AG08396 (cell line): ENCODE measurements at places on chromosomes 12 and 14.

DNA sequence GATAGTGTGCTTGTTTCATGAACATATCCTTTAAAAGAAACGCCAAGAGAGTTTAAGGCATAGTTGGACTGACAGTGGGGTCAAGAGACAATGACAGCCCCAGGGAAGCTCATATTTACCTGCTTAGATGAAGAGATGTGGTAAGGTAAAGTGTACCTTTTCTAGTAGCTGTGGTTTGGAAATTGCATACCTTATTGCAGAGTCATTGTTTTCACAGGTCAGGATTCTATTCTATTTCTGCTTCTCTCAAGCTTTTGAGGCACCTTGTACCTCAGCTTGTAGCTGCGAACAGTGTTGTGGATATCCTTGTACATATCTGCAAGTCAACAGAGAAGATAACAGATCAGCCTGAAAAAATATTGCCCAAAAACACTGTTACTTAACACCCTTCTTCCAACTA lies 47.7 kb downstream of the ATP6V1D start:
- no peak for DNase-seq

- no peak for DNase-seq
These were observed 6.7 kb downstream of the SMUG1 start for GRCh38 chr12:54182086-54182485.

- no peak for DNase-seq
These were observed 190.2 kb upstream of the BTG1 start for GRCh38 chr12:92335831-92336230.

- no peak for DNase-seq
These were observed 1284.8 kb downstream of the TMEM121 start for GRCh38 chr14:106811162-106811561.

DNA sequence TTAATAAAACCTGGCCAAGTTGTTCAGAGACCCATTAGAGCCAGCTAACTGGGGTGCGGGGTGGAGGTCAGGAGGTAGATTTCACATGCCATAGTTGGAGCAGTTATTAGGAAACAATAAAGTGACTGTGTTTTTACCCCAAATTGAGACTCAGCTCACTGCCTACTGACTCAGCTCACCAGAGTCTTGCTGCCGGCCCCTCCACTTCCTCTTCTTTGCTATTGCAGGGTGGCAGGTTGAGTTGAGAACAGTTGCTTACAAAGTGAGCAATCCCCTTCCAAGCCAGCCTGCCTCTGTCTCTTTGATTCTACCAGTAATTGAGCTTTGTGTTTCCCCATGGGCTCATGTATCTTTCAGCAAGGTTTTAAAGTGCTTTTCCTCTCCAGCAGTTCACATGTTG lies 12.9 kb downstream of the ST8SIA1 start:
- no peak for DNase-seq

DNA sequence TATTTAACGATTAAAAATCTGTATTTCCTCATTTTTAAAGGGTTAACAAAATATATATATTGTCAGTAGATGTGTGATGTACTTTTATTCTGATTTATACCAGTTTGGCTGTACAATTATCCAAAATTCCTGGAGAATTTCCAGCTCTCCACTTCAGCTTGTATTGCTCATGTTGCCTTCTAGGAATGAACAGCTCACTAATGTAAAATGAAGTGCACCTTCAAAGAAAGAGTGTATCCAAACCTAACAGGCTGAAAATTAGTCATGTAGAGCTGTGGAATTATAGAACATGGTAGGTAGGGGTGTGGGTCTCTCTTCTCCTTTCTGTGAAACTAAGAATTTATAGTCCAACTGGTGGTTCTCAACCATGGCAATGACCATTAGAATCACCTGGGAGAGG lies 362.0 kb downstream of the ETNK1 start:
- DNase-seq = no peak
